ENCODE measurements at places on chromosomes 5 and 9. TPM values are rescaled to one million over a fixed set of nuclear protein-coding genes. Genes with fewer than 3 reads are reported as not detected.

DNA sequence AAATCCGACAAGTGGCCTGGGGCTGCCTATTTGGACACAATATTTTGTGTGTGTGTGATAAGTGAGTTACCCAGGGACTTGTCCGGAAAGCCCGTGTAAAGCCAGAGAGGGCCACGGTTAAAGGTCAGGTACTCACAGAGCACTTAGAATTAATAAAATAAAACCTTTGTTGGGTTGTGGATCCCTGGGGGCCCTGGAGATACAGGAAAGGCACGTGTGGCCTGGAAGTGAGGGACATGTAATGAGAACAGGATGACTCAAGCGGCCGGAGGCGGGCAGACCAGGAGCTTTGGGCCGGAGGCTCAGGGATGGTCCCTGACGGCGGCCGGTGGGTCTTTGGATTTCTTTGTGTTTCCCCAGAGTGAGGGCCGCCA is 1.0 kb downstream of the DMRT2 start:
- no peak overlapping the region for H3K4me3 ChIP-seq
- H3K27me3 ChIP-seq: peaks cover 19% of the 10 kb centered on the region
- H3K36me3 ChIP-seq: peaks cover 6% of the 10 kb centered on the region
- H3K4me1 ChIP-seq: peaks cover 8% of the 10 kb centered on the region

DNA sequence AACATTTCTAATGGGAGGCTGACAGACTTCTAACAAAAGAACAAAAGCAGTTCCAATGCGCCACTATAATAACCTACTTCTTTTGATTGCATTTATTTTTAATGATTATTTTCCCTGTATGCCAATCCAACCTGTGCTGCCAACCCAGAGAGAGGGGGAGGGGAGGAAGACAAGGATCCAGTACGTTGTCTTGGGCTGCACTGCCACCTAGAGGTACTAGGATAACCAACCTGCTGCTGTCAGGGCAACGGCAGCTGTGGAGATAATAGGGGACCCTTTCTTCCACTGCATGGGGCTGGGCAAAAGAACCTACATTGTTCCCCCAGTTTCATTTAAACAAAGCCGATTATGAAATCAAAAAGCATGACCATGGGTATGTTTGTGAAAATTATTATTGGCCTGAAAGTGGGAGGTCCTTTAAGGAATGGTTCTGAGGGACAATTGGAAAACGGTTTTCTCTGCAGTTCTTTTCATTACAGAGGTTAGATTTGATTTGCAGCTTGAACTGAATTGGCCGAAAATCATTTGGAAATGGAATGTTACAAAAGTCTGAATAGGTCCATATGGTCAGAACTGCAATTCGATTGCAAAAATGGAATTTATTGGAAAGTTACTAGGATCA is 101.3 kb downstream of the RASEF start:
- no peaks in the 10 kb centered on the region for H3K36me3 ChIP-seq

DNA sequence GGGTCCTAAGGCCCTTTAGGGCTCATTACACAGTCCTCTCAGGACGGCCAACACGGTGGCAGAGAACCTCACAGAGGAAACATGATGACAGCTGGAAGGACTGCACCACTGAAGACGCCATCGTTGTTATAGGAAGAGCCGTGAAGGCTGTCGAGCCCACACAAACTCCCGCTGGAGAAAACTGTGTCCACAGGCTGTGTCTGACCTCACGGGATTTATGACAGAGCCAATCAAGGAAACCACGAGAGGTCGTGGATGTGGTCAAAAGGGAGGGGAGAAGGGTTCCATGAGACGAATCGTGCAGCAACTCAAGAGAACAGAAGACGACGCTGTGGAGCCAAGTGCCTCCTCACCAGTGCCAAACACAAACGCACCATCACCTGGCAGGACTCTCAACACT is 12.2 kb downstream of the QSOX2 start:
- no peaks in the 10 kb centered on the region for H3K27me3 ChIP-seq
- H3K4me1 ChIP-seq: peaks cover 15% of the 10 kb centered on the region
- H3K4me3 ChIP-seq: no peak overlapping the region
- no peak for DNase-seq
- no peak overlapping the region for H3K27ac ChIP-seq
- H3K36me3 ChIP-seq: peaks cover 10% of the 10 kb centered on the region

GRCh38 chr5:100858987-100859545 is 44.0 kb downstream of the ST8SIA4 start:
- H3K4me1 ChIP-seq: no peaks in the 10 kb centered on the region
- peaks cover 2% of the 10 kb centered on the region for H3K27me3 ChIP-seq
- no peaks in the 10 kb centered on the region for H3K36me3 ChIP-seq
- DNase-seq: no peak
- no peak overlapping the region for H3K27ac ChIP-seq

The NR3C1 gene
- 58.3 TPM for total RNA-seq
